ENCODE measurements at places on chromosomes 2 and 18.

- H3K4me1 ChIP-seq: no peaks in the 10 kb centered on the region
- H3K36me3 ChIP-seq: no peaks in the 10 kb centered on the region
- H3K27ac ChIP-seq: no peak overlapping the region
- DNase-seq: no peak
Observed at GRCh38 chr2:22904126-22904684, 480.8 kb upstream of the KLHL29 start.

GRCh38 chr2:211437396-211437795 lies 881.0 kb downstream of the CPS1 start:
- H3K36me3 ChIP-seq: no peaks in the 10 kb centered on the region
- H3K4me1 ChIP-seq: no peaks in the 10 kb centered on the region
- H3K4me3 ChIP-seq: no peak overlapping the region
- no peak for DNase-seq

DNA sequence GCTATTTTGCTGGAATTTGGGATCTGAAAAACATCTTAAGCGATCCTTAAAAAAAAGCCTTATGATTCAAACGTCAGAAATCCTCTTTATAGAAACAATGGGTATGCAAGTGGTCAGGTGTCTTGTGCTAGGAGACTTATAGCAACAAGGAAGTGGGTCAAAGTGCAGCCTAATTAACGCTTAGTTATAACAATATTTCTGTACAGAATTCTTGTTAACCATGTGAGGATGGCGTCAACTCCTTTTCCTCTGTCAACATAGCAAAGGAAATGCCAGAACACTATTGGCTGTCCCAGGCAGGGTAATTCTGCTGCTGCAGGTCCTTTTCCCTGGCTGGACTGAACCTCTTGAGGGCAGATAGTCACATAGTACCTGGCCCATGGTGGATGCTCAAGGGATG lies 189.4 kb downstream of the MSH2 start:
- H3K4me3 ChIP-seq: no peak overlapping the region
- no peak for DNase-seq
- no peaks in the 10 kb centered on the region for H3K36me3 ChIP-seq
- H3K27me3 ChIP-seq: no peaks in the 10 kb centered on the region

GRCh38 chr2:50491541-50492476 lies 540.1 kb downstream of the NRXN1 start:
- peak; percentile 4 for DNase-seq
- H3K4me1 ChIP-seq: no peaks in the 10 kb centered on the region
- H3K27ac ChIP-seq: no peak overlapping the region
- no peak overlapping the region for H3K4me3 ChIP-seq

DNA sequence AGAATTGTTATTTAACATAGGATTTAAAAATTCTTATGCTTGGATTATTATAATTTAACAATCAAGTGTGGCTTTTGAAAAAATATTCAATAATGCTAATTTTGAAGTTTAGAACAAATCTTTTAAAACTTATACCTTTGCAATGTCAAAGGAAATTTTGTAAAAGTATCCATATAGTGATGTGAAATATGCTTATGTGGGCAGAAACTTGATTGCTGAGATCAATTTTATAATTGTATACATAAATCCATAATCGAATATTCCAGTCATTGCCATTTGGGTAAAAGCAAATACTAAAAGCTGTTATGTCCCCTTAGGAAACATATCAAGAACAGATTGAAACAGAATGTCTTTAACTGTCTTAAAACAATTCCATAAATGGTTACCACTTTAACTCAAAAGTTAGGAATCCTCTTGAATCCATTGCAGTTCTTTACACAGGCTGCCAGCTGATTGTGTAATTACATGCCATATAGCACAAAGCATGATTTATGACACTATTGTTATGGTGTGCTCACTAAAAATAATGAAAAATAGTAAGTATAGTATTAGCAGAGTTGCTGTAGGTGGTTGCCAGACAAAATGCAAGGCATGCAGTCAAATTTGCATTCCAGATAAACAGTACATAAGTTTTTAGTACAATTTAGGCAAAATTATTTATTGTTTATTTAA lies 24.2 kb downstream of the PLCL1 start:
- no peak overlapping the region for H3K4me3 ChIP-seq
- no peaks in the 10 kb centered on the region for H3K4me1 ChIP-seq
- no peaks in the 10 kb centered on the region for H3K27me3 ChIP-seq
- no peak for DNase-seq
- no peak overlapping the region for H3K27ac ChIP-seq

Data from thymus (tissue), 14 donors.